ENCODE measurements at places on chromosomes 11 and 22.

- peak; percentile 14 for DNase-seq
Measured at GRCh38 chr22:44387486-44387885, 74.7 kb upstream of the SHISAL1 start.

DNA sequence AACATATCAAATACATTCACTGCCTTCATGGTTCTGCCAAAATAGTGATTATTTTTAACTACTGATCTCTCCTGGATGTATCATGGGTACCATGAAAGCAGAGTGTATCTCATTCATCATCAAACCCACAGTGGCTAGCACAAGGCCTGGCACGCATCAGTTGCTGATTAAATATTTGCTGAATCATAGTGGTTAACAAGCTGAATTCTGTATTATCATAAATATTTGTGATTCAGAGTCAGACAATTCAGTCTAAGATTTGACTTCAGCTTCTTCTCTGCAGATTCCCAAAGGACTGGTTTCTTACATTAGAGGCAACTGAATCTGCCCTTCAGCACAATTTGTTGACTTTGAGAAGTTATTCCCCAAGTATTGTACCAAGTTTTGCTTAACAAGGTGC lies 715.8 kb upstream of the LRRC4C start:
- DNase-seq = no peak

- no peak for DNase-seq
Measured at GRCh38 chr11:16800382-16800781, 61.9 kb downstream of the C11orf58 start.

DNA sequence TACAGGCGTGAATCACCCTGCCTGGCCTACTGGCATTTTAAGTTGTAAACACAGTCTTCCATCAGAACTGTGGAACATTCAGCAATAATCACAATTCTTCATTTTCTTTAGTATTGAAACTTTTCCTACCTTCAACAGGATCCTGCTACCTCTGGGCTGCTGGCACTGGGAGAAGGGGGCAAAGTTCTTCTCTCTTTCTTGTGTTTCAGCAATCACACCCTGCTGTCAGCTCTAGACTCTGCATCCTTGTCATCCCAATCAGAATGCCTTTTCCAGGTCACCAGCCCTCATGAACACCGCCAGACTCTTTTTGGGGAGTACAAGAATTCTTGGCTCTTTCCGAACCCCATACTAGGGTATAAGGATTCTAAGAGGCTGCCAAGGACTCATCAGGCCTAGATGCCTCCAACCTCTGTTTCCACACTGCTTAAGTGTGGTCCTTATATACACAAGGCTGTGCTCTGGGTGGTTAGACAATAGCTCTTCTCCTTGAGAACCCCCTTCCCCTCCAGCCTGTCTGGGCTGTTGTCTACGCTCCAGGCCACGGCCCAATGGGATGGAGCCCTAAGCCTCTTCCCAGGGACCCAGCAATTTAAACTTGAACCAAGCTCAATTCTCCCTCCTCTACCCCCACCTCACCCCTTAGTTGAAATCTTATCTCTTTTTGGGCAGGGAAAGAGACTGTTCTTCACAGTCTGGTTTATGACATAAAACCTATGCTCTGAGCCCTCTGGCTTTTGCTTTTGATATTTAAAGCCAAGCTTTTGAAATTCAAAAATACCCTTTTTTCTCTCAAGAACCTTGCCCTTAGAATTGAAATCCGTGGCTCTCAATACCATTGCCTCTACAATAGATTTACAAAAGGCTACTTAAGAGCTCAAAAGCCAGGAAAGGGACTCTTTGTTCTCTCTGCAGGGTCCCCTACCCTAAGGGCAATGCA lies 327.4 kb downstream of the BUD13 start:
- no peak for DNase-seq

- DNase-seq = no peak
Measured at GRCh38 chr11:46240371-46240770, 37.1 kb upstream of the CREB3L1 start.

GRCh38 chr22:38864361-38865191 lies 7.4 kb downstream of the CBX6 start:
- no peak for DNase-seq

DNA sequence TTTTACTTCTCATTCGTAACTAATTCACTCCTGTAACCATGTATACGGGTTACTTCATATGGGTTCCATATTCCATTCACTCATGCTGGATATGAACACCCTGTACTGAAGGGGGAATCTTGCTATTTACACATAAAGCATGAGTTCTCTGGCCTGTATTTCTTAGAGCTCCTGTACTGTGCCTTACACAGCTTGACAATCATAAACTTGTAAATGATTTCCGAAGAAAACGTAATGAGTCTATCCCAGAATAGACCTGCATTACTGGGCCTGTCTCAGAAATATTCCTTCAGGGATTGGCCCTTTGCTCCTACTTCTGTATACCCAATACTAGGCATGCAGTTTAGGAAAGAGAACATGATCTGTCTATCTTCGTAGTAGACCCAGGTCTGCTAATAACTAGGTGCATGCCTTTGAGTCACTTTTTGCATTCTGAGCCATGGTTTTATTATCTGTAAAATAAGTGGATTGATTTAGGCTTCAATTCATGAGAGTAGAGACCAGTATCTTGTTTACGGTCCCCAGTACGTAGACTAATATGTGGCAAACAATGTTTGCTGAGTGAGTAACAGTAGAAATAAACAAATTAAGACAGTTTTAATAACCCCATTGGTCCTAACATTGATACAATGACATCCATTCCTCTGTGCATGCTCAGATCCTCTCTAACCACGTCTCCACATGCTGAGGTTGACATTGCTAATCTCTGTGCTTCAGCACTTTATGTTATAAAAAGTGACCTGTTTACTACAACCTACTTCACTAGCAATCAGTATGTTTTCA lies 1.2 kb downstream of the CCDC34 start:
- DNase-seq = no peak

- no peak for DNase-seq
Measured at GRCh38 chr11:40867991-40868632, 591.3 kb downstream of the LRRC4C start.

- DNase-seq = no peak
Measured at GRCh38 chr11:16876837-16877236, 137.4 kb downstream of the PLEKHA7 start.

GRCh38 chr11:33475993-33476392 lies 218.8 kb downstream of the HIPK3 start:
- DNase-seq = no peak

DNA sequence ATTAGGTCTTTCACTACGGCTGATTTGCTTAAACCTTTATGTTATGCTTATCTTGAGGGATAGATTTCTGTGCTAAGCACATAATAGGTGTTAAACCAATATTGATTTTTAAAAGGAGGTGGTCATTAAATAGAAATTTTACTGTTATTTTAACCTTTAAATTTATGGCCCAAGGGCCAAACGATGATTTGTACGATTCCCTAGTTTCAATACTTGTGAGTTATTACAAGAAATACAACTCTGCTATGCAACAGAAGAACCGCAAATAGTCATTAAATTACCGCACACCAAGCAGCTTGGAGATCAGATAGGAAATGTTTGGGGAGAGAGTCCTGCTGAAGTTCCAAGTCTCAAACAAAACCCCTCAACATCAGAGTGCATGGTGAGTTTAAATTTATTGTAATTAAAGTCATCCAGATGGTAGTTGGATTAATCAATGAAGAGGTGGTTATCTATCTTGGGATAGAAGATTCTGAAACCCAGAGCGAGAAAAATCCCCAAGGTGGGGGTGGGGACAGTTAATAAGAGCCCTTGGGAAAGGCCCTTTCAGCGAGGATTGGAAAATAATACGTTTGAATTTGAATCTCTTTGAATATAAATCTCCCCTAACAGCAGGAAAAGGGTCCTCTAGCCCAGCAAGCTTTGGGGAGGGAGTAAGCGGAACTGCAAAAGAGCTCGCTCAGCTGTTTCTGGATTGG lies 805 bp upstream of the QSER1 start:
- no peak for DNase-seq

DNA sequence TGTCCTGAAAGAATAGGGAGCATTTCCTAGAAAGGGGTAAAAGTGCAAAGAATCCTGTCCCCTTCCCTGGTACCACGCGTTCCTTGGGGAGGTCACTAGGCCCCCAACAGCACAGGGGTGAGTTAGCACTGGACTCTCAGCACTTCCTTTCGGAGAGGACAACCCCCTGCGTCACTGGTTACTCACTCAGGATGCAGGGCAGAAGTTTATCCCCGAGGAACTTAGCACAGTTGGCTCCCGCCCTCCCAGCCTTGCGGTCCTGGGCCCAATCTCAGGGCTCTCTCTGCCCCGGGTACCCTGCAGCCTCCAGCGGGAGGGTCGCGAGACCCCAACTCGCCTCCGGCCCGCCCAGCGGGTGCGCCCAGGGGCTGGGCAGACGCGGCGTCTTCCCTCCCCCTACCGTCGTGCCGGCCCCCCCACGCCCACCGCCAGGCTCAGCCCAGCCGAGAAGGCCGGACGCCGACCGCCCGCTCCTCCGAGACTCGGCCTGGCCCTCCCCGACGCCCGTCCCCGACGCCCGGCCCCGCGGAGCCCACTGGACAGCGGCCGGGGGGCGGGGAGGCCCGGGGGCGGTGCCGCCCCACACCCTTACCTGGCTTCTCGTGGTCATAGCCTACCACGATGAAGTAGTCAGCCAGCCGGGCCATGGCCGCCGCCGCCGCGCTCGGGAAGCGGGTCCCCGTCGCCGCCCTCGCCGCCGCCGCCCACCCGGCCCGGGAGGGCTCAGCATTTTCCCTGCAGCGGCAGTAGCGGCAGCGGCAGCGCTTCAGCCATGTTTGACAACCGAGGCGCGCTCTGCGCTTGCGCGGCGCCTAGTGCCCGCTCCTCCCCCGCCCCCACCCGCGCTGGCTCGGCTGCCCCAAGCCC lies at the start of gene SBF2:
Gene SBF2 (minus strand): TSS at position 797 of the 867 bp plus-strand sequence. CDS start 150 bp downstream, at position 647.
- DNase-seq = peak; percentile 78

DNA sequence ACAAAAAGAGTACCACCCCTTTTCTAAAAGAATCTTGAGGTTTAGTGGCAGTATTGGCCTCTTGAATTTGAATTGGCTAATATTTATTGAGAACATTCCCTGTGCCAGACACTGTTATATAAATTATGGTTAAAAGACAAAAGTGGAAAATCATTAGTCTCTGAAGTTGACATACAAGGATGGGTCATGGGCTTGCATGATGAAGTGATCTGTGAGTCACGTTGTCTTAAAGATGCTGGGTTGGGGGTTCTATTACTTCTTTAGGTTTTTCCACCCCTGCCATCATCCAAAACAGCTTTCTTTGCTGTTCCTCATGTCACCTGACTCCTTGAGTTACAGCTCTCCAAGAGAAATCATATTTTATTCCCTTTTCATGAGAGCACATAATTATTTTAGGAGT lies 85.0 kb downstream of the CD44 start:
- no peak for DNase-seq

GRCh38 chr11:124841201-124841600 lies 24.0 kb upstream of the ROBO3 start:
- no peak for DNase-seq

DNA sequence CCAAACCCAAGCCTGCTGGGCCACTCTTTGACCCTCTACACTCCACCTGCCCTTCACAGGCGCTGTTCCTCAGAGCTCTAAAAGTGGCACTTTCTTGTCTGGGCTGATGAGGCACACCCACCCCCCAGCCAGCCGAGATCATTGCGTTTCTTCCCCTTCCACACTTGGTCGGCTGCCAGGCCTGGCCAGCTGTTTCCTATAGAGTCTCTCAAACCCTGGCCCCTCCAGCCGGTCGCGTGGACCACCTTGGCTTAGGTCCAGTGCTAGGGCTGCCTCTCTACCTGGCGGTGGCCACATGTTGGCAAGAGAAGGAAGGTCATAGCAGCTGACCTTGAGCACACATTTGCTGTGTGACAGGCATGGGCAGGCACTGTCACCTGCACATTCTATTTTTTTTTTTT lies 60.6 kb downstream of the PPP6R2 start:
- no peak for DNase-seq

DNA sequence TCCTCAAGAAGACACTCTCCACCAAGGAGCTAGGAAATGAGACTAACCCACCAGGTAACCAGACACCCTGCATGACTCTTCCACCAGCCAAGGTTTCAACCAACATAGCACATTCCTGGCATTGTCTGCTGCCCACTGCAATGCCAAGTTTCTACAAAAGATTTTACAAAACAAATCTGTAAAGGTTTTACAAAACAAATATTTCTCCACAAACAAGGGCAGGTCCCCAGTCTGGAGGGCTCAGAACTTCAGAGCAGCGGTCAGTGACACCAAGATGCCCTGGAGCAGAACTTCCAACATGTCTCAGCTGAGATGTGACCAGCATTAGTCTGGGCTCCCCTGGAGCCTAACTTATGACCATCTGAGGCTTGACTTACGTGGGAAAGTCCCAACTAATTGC lies 14.0 kb downstream of the GALNT18 start:
- no peak for DNase-seq

GRCh38 chr22:48711669-48712068 lies 1116.0 kb downstream of the BRD1 start:
- DNase-seq = peak; percentile 26

GRCh38 chr11:72361321-72361720 lies 73.0 kb downstream of the CLPB start:
- no peak for DNase-seq

- DNase-seq = no peak
Measured at GRCh38 chr11:68135161-68135560, 14.0 kb upstream of the CHKA start.

- DNase-seq = no peak
Measured at GRCh38 chr11:119372260-119373058, 9.0 kb downstream of the USP2 start.

DNA sequence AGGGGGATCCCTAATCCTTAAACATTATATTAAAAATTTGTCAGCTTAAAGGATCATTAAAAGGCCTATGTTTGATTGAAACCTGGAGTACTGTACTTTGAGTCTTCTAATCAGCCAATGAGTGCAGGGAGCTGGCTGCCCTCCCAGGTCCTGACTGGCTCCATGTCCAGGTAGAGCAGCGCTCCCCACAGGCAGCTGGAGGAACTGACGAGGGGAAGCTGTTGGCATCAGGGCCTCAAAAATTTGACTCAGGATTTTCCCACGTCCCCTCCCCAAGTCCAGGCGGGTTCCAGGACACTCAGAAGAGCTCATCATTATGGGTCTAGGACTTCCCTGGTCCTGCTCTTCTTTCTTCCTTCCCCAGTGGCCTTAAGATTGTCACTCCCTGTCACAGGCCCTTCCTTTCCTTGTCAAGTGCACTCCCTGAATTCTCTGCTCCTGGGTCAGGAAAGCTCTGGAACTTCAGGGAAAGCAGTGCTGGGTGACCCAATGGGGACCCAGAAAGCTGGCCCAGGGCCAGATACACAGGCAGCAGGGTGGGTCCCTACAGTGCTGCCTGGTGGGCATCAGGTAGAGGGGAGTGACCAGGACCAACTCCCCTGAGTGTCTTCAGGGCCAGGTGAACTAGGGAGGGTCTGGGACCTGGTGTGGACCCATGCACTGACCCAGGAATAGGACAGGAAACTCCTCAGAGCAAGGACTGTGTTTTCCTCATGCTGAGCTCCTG lies 65.5 kb downstream of the GGTLC2 start:
- DNase-seq = no peak

DNA sequence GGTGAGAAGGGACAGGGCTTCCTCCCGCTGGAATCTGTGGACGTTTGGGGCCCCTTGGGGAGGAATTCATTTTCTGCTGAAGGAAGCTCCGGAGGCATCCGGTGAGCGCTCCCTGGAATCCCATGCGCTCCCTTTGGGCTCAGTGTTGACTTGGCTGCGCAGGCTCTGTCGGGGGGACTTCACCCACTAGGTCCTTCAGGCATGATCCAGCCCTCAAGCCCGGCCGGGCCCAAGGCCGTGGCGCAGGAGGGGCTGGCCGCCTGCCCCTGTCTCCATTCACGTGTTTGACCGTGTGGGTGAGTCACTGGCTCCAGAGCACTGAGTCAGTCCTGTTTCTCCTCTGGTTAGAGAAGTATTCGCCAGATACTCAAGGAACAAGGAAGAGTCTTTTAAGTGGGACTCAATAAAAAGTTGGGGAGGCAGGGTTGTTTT lies 1.4 kb downstream of the CTTN start:
- peak; percentile 90 for DNase-seq

GRCh38 chr11:66478729-66479393 lies 1.4 kb upstream of the DPP3 start:
- no peak for DNase-seq

Data from RWPE2 (cell line).